ENCODE measurements at places on chromosomes 4 and X.

DNA sequence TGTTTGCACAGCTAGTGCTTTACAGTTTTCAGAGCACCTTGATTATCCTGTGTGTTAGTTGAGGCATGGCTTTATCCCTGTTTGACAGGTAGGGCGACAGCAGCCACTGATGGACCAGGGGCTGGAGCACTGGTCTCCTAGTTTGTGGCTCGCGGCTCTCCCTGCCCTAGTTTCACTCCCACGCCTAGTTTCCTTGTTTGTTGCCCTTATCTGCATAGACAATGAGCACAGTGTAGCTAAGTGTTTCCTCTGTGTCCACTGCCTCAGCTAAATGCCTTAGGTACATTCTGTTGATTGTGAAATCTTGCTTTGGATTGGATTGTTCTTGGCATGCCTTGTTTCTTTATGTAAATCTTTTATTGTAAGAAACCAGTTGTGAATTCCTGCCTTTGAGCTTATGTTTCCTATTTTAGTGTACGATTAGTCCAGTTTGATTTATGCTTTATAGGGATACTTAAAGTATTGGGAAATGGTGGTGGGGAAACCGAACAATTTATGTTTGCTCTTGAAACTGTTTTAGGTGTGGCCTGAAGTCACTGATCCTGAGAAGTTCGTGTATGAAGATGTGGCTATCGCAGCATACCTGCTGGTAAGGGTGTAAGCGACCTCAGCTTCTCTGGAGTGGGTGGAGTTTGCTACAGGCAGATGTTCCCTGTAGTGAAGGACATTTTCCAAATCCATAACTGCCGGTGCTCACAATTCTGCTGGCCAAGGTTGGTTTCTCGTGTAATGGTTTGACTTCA is 11.0 kb downstream of the TRMT44 start:
- H3K4me1 ChIP-seq, result peaks cover 11% of the 10 kb centered on the region
- DNase-seq, result peak; percentile 87
- no peaks in the 10 kb centered on the region for H3K36me3 ChIP-seq
- peak overlapping the region; percentile 70 for H3K27ac ChIP-seq
- H3K27me3 ChIP-seq, result no peaks in the 10 kb centered on the region
- H3K4me3 ChIP-seq, result no peak overlapping the region

GRCh38 chrX:132636080-132636479 is 147.2 kb upstream of the MBNL3 start:
- no peaks in the 10 kb centered on the region for H3K4me1 ChIP-seq
- no peaks in the 10 kb centered on the region for H3K27me3 ChIP-seq
- H3K27ac ChIP-seq, result no peak overlapping the region
- DNase-seq, result no peak
- no peak overlapping the region for H3K4me3 ChIP-seq

DNA sequence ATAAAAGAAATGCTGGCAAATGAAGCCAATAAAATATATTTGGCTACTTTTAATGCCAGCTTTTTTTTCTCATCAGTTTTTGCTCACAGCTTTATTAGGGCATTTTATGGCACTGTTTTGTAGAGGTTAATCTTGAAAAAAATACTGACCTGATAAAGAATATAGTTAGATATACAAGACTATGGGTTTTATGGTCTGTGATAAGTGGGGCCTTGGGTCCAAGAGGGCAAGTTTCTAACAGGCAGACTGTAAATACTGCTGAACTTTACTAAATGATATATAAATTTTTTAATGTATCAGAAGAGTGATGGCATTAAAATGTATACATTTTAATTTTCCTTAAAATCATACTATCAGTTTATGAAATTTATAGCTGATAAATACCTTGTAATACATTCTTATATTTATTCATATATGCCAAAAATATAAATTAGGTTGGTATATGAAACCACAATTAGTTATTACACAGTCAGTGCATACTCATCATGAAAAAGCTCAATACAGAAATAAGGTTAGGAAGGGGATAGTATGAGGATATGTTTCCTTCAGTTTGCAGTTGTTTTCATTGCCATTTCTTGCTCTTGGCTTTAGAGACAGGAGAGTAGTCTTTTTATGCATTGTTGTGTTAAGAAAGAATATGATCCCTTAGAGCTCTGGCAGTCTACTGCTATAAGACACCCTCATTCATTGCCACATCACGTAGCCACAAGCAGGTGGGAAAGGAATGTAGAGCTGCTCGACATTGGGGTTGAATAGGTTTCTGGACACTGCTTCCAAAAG is 146.6 kb downstream of the TLL1 start:
- H3K36me3 ChIP-seq, result no peaks in the 10 kb centered on the region
- no peak overlapping the region for H3K4me3 ChIP-seq
- DNase-seq, result no peak
- H3K27me3 ChIP-seq, result no peaks in the 10 kb centered on the region

DNA sequence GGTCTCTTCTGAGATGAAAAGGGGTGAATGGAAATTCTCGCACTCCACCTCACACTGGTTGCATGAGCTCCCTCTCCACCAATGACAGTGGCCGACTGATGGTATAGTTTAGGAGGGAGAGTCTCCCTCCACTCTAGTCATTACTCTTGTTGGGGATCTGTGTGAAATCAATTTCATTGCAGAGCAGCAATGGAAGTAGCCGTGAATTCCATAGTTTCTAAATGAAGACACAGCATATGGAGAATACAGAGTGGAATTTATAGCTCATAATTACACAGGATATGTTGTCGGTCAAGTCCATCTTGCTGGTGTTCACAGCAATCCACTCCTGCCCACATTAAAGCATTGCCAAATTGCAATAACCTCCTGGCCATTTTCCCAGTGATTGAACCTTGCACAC is 426.0 kb downstream of the AFF2 start:
- H3K4me3 ChIP-seq, result no peak overlapping the region
- H3K27ac ChIP-seq, result no peak overlapping the region
- DNase-seq, result no peak
- no peaks in the 10 kb centered on the region for H3K27me3 ChIP-seq
